ENCODE measurements at places on chromosomes 13 and 19. TPM values are rescaled to one million over a fixed set of nuclear protein-coding genes. Genes with fewer than 3 reads are reported as not detected.

Gene ZNF837
- 10.9 TPM for total RNA-seq

- no peaks in the 10 kb centered on the region for H3K4me1 ChIP-seq
- H3K36me3 ChIP-seq, result no peaks in the 10 kb centered on the region
- no peak overlapping the region for H3K27ac ChIP-seq
- H3K4me3 ChIP-seq, result no peak overlapping the region
- DNase-seq, result no peak
Measured at GRCh38 chr13:31773538-31773937, 34.2 kb downstream of the RXFP2 start.

- H3K27ac ChIP-seq, result no peak overlapping the region
- no peak overlapping the region for H3K4me3 ChIP-seq
- H3K36me3 ChIP-seq, result no peaks in the 10 kb centered on the region
- no peaks in the 10 kb centered on the region for H3K27me3 ChIP-seq
- H3K4me1 ChIP-seq, result no peaks in the 10 kb centered on the region
- peak; percentile 78 for DNase-seq
Measured at GRCh38 chr19:50214699-50215543, 11.5 kb downstream of the MYH14 start.

DNA sequence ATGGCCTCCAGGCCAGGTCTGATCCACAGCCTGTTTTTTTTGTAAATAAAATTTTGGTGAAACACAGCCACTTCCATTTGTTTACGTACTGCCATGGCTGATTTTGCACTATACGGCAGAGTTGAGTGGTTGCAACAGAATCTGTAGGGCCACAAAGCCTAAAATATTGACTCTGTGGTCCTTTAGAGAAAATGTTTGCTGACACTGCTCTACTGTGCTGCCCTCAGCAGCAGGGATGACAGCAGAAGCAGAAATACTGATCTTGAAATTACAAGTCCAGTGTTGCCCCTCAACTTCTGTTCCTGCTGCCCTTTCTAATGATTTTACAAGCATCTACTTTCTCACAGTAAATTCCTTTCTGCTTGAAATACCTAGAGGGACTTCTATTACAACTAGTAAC is 245.2 kb downstream of the RGCC start:
- H3K36me3 ChIP-seq, result no peaks in the 10 kb centered on the region
- H3K27me3 ChIP-seq, result no peaks in the 10 kb centered on the region
- H3K4me1 ChIP-seq, result no peaks in the 10 kb centered on the region
- DNase-seq, result no peak

Gene LYL1
- total RNA-seq, result 7.6 TPM

DNA sequence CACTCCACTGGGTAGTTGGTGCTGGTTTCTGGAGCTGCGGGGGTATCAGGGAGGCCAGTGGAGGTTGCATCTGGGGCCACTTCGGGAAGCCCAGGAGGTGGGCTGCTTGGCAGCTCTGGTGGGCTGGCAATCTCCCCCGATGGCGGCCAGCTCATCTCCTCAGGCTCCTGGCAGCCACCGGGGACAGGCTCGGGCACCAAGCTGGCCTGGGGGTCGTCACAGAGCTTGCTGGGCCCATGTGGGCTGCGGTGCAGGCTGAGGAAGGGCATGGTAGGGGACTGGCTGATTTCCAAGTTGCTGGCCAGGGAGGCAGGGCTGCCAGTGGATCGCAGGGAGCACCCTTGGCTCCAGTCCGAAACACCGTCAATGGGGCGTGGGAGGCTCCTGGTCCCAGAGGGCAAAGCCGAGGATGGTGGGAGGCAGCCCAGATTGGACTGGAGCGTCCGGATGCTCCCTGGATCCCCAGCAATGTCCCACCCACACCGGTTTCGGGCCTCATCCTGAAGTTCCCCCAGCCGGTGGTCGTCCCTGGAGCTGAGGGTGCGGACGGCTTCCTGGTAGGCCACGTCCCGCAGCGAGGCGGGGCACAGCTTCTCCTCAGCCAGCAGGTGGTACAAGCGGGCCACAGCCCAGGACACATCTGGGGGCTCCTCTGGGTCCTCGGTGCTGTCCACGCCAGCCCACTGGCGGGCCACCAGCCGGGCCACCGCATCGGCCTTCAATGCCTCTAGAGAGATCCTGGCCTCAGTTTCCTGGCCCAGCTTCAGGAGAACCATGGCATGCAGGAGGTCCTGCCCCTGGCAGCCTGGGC is 13.8 kb downstream of the TICAM1 start:
- no peak overlapping the region for H3K27ac ChIP-seq
- H3K36me3 ChIP-seq, result no peaks in the 10 kb centered on the region
- no peak overlapping the region for H3K4me3 ChIP-seq
- no peak for DNase-seq
- H3K27me3 ChIP-seq, result no peaks in the 10 kb centered on the region

Gene C19orf18
- 3.1 TPM for total RNA-seq

Gene PLD3
- 149 TPM for total RNA-seq

DNA sequence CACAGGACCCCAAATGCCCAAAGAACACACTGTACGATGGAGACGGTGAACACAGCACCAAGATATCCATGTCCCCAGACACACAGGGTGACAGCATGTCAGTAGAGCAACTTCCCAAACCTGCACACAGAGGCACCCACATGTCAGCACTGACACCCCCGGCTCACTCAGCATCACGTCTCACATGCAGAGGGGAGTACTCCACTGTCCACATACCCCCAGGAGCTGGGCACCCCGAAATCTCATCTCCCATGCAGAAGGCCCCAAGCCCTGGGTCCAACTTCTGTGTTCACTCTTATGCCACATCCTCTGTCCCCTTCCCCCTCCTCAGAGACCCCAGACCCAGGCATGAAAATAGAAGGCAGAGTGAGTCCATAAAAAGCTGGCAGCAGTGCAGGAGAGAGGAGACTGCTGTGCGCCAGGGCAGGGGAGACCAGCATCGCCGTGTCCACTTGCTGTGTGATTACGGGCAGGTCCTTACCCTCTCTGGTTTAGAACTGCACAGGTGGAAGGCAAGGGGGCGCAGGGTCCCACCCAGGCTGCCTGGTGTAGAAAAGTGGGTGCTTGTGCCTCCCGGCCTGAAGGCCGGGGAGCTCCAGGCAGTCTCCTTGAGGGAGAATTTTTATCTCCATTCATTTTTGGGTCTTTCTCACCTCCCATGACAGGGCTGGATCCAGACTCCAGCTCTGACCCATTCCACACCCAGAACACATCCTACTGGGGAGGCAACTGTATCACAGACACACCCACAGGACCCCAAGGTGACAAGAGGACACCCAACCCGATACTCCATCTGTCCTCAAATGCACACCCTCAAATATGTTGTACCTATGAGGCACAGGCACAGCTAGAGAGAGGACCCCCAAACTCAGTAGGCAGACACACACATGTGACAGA is 17.0 kb downstream of the ERFL start:
- no peak for DNase-seq
- no peaks in the 10 kb centered on the region for H3K36me3 ChIP-seq
- peaks cover 35% of the 10 kb centered on the region for H3K4me1 ChIP-seq
- no peaks in the 10 kb centered on the region for H3K27me3 ChIP-seq
- H3K27ac ChIP-seq, result no peak overlapping the region

Gene ZNF578
- not detected for total RNA-seq

- H3K27me3 ChIP-seq, result no peaks in the 10 kb centered on the region
- no peak for DNase-seq
- no peak overlapping the region for H3K27ac ChIP-seq
- H3K36me3 ChIP-seq, result no peaks in the 10 kb centered on the region
- H3K4me1 ChIP-seq, result no peaks in the 10 kb centered on the region
- H3K4me3 ChIP-seq, result no peak overlapping the region
Measured at GRCh38 chr13:44726778-44727177, 150.6 kb upstream of the TSC22D1 start.

DNA sequence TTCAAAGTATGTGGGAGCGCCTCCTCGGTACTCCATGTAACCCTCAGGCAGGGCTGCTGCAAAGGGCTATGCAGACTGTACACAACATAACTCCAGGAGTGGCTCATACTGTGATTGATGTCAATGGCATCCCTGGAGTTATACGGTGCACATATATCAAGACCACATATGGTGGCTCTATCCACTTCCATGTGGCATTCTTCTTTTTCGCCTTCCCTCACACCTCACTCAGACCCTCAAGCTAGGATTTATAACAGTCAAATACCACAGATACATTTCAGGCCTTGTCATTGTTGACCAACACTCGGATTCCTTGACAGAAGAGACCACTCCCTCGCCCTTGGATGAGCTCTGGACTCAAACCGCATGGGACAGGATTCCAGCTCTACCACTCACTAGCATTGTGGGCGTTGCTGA is 11.3 kb upstream of the UBL3 start:
- no peak for DNase-seq
- H3K36me3 ChIP-seq, result no peaks in the 10 kb centered on the region
- H3K4me1 ChIP-seq, result no peaks in the 10 kb centered on the region
- no peaks in the 10 kb centered on the region for H3K27me3 ChIP-seq

GRCh38 chr13:30607908-30608307 is 9.8 kb upstream of the USPL1 start:
- H3K27me3 ChIP-seq, result no peaks in the 10 kb centered on the region
- H3K27ac ChIP-seq, result peak overlapping the region; percentile 11
- no peaks in the 10 kb centered on the region for H3K36me3 ChIP-seq
- peak; percentile 85 for DNase-seq
- H3K4me1 ChIP-seq, result no peaks in the 10 kb centered on the region

Gene SLC15A1
- 4.1 TPM for total RNA-seq

Gene CEACAM19
- total RNA-seq, result 4.4 TPM

GRCh38 chr19:7385062-7385461 is 36.3 kb downstream of the ARHGEF18 start:
- no peaks in the 10 kb centered on the region for H3K27me3 ChIP-seq
- no peaks in the 10 kb centered on the region for H3K4me1 ChIP-seq
- no peak overlapping the region for H3K4me3 ChIP-seq
- DNase-seq, result no peak
- H3K36me3 ChIP-seq, result no peaks in the 10 kb centered on the region

Gene ZNF486
- 1.9 TPM for total RNA-seq

GRCh38 chr19:6412447-6413091 is 12.0 kb downstream of the KHSRP start:
- H3K27ac ChIP-seq, result no peak overlapping the region
- H3K27me3 ChIP-seq, result no peaks in the 10 kb centered on the region
- H3K4me3 ChIP-seq, result no peak overlapping the region
- peak; percentile 79 for DNase-seq

Gene COX7A1
- total RNA-seq, result 1.8 TPM

- no peak overlapping the region for H3K27ac ChIP-seq
- no peak for DNase-seq
- no peaks in the 10 kb centered on the region for H3K36me3 ChIP-seq
- H3K4me1 ChIP-seq, result no peaks in the 10 kb centered on the region
- no peak overlapping the region for H3K4me3 ChIP-seq
- no peaks in the 10 kb centered on the region for H3K27me3 ChIP-seq
Measured at GRCh38 chr19:46579361-46579879, 21.7 kb upstream of the CALM3 start.

- no peak overlapping the region for H3K4me3 ChIP-seq
- DNase-seq, result no peak
- no peaks in the 10 kb centered on the region for H3K27me3 ChIP-seq
- no peak overlapping the region for H3K27ac ChIP-seq
- no peaks in the 10 kb centered on the region for H3K36me3 ChIP-seq
Measured at GRCh38 chr19:13998426-13998825, 7.7 kb downstream of the RFX1 start.

DNA sequence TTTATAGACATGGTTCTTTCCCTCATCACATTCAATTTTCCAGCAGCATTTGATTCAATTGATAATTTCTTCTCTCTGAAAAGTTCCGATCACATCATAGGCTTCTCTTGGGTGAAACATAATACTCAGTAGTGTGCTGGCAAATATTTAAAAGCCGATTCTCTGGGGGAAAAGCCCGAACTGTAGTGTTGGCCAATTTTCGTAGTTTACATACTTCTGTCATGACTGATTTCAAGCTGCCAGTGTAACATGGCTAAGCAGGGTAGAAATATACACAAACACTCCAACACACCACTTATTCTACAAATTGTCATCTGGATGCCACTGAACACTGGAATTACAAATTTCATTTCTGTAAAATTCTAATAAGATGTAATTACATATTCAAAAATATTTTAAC is 56.1 kb upstream of the FREM2 start:
- no peak overlapping the region for H3K4me3 ChIP-seq
- H3K36me3 ChIP-seq, result no peaks in the 10 kb centered on the region
- no peaks in the 10 kb centered on the region for H3K4me1 ChIP-seq
- no peak overlapping the region for H3K27ac ChIP-seq

DNA sequence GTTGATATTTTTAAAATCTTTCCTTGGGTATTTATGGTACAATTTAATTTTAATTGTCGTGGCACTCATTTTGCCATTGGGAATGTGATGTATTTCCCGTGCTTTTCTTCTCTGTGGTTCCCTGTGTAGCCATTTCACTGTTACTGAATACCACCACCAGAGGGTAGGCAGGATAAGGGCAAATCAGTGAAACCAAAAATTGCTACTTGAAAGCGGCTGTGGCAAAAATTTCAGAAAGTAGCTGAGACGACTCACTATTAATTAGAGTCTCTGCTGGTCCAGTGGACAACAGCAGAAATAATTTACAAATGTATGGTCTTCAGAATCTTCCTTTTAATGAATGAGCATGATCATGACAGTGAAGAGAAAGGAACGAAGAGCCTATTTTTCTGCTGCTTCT is 34.4 kb upstream of the MIR17HG start:
- H3K27me3 ChIP-seq, result no peaks in the 10 kb centered on the region
- H3K27ac ChIP-seq, result no peak overlapping the region
- H3K4me3 ChIP-seq, result no peak overlapping the region
- no peaks in the 10 kb centered on the region for H3K36me3 ChIP-seq
- no peak for DNase-seq

Gene GNA15
- total RNA-seq, result not detected

Gene FAM216B
- total RNA-seq, result not detected

DNA sequence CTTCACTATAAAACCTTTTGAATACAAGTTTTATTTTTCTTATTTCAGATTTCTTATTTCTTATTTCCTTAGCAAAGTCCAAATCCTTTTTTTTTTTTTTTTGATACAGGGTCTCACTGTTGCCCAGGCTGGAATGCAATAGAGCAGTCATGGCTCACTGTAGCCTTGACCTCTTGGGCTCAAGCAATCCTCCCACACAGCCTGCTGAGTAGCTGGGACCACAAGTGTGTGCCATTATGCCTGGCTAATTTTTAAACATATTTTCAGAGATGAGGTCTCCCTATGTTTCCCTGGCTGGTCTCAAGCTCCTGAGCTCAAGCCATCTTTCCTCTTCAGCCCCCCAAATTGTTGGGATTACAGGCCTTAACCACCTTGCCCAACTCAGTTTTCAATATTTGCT is 334.3 kb downstream of the DLEU7 start:
- H3K27ac ChIP-seq, result no peak overlapping the region
- DNase-seq, result no peak
- no peaks in the 10 kb centered on the region for H3K36me3 ChIP-seq
- peaks cover 6% of the 10 kb centered on the region for H3K4me1 ChIP-seq

Gene ENOX1
- 0.27 TPM for total RNA-seq

DNA sequence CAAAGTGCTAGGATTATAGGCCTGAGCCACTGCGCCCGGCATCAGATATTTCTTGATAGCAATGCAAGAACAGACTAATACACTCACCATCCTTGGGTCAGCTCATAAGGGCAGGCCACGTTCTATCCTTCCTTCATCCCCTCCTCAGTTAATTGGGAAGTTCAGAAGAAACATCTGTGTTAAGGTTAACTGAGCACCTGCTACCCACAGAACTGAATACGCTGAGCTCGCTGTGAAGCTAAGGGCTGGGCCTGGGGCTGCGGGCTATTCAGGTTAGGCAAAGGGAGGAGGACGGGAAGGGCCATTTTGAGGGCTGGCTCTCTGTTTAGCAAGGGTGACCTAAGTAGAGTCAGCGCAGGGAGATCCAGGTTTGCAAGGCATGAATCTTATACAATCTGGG is 43.0 kb upstream of the UQCRFS1 start:
- DNase-seq, result no peak
- H3K36me3 ChIP-seq, result no peaks in the 10 kb centered on the region
- H3K4me1 ChIP-seq, result no peaks in the 10 kb centered on the region
- H3K27me3 ChIP-seq, result no peaks in the 10 kb centered on the region

GRCh38 chr13:91144054-91144453 is 203.4 kb upstream of the MIR17HG start:
- H3K27ac ChIP-seq, result no peak overlapping the region
- H3K4me3 ChIP-seq, result no peak overlapping the region
- H3K36me3 ChIP-seq, result no peaks in the 10 kb centered on the region
- no peak for DNase-seq

Gene MEX3D
- total RNA-seq, result 17.4 TPM
